ENCODE measurements at places on chromosomes 4 and X.

DNA sequence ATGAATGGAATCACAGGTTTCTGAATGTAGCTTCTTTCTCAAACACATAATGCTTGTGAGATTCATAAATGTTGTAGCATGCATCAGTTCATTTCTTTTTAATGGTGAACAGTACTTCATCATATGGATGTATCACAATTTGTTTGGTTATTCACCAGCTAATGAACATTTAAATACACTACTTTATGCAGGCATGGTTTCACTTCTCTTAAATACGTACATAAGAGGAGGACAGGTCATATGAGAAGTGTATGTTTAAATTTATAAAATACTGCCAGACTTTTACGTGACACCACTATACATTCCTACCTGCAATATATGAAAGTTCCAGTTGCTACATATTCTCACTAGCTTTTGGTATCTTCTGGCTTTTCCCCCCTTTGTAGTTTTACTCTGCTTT, 65.4 kb downstream of the ANKRD17 start:
- DNase-seq: no peak

DNA sequence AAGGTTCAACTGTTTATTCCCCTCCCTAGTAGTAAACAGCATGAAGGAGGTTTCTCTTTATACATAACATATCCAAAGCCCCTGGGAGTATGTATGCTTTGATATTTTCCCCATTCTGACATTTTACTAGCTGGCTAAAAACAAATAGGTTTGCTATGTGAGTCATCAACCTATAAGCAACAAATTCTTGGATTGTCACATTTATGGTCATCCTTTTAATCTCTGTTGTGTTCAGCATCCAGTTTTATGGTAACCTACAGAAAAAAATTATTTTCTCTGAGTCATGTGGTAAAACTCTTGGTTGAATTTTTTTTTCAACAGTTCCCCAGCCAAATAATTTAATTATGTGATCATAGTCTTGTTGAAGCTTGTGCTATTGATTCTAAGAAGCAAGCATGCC, 734.1 kb downstream of the ADGRL3 start:
- no peak for DNase-seq

- no peak for DNase-seq
Observed at GRCh38 chr4:151859641-151860040, 98.8 kb upstream of the GATB start.

DNA sequence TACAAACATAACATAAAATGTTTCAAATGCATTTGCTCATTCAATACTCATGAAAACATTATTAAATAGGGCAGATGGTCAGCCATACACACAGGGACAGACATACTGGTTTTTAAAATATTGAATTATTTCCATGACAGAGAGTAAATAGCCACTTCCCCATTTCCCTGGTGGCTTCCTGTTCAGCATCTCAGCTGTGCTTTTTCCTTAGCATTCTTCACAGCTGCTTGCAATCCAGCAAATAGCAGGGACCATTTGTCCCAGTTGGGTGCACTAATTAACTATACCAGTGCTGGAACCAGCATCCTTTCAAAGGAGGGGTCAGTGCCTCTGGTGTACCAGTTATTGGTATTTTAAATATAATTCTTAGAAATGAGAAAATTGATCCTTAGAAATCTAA, 964.7 kb downstream of the RAB28 start:
- DNase-seq: no peak

- no peak for DNase-seq
Observed at GRCh38 chr4:150136036-150136435, 57.8 kb downstream of the DCLK2 start.

- DNase-seq: no peak
Observed at GRCh38 chrX:54920610-54921426, at the start of gene TRO. TSS of gene TRO (plus strand) at chrX:54920824. CDS start at chrX:54922247, 1,423 bp downstream.

- DNase-seq: no peak
Observed at GRCh38 chrX:2708021-2708420, 16.9 kb downstream of the CD99 start.

GRCh38 chrX:10028283-10029104, 61.3 kb downstream of the CLDN34 start:
- no peak for DNase-seq

GRCh38 chr4:16694884-16695276, 203.6 kb downstream of the LDB2 start:
- DNase-seq: no peak

DNA sequence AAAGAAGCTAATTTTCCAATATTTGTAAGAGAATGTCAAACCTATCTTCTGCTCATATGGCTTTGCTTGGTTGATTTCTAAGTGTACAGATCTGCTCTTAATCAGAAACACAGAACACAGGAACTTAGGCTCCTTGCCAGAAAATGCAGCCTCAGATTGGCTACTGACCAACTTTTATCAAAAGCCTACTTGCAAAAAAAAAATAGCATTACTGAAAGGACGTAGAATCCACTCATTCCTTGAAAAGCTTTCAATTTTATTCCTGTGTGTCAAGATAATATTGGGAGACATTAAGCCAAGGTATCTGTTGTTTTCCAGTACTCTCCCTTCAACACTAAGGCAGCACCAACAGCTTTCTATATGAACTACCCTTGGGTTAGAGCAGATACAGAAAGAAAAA, 127.6 kb upstream of the INTU start:
- no peak for DNase-seq

GRCh38 chrX:23978491-23978890, 48.5 kb downstream of the KLHL15 start:
- no peak for DNase-seq

DNA sequence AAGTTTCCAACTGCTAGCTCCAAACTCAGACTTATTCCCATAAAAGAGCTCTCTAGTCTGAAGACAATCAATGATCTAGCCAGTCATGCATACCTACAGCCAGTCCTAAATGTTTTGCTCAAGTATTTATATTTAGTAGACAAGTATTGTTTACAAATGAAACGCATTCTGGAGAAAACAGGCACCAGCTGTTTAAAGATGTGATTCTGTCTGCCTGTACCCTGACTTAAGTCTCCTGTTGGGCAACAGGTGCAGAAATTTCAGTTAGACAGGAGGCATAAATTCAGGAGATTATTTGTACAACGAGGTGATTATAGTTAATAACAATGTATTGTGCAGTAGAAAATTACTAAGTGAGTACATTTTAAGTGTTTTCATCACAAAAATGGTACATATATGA, 28.9 kb downstream of the LNX1 start:
- no peak for DNase-seq

DNA sequence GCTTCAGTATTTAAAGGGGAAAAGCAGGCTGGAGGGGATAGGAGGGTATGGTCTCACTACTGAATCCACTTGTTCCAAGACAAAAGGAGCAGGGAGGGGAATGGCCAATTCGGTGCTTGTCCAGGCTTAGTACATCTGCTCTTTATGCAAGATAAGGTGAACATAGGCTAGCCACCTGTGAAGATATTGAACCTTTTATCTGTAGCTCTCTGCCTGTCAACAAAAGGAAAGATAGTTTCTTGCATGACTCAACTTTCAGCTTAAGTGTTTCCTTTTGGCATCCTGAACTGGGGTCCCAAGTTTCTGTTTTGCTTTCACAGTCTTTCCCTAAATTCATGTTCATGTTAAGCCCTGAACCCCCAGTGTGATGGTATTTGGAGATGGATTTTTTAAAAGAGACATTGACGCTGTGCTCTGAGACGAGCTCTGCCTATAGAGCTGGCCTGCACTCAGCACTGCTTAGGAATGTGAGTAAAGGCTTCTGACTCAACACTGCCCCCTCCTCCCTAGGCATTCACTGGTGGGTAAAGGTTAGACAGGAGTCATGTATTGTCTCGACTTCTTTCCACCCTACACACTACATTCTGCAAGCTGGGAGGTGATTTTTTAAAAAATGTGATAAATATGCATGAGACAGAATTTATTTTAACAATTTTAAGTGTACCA, 28.2 kb downstream of the FAM149A start:
- DNase-seq: no peak

GRCh38 chrX:72399816-72400215, 94.1 kb upstream of the CITED1 start:
- no peak for DNase-seq

GRCh38 chr4:123325241-123325681, 71.3 kb upstream of the SPRY1 start:
- no peak for DNase-seq

DNA sequence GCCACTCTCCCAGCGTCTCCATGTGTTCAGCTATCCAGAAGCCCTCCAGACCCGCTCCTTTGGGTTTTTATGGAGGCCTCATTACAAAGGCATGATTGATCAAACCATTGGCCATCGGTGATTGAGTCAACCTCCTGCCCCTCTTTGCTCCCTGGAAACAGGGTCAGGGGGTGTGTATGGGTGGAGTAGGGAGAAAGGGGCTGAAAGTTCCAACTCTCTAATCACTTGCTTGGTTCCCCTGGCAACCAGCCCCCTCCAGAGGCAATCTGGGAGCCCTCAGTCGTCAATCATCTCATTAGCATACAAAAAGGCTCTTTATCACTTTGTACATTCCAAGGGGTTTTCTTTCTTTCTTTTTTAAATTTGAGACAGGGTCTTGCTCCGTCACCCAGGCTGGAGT, 2.3 kb downstream of the TRIM2 start:
- DNase-seq: no peak

- DNase-seq: no peak
Observed at GRCh38 chr4:57905965-57906364, 795.8 kb upstream of the IGFBP7 start.

- no peak for DNase-seq
Observed at GRCh38 chrX:148615491-148615890, 115.1 kb downstream of the AFF2 start.

GRCh38 chr4:2384245-2384644, 34.2 kb downstream of the ZFYVE28 start:
- DNase-seq: no peak

DNA sequence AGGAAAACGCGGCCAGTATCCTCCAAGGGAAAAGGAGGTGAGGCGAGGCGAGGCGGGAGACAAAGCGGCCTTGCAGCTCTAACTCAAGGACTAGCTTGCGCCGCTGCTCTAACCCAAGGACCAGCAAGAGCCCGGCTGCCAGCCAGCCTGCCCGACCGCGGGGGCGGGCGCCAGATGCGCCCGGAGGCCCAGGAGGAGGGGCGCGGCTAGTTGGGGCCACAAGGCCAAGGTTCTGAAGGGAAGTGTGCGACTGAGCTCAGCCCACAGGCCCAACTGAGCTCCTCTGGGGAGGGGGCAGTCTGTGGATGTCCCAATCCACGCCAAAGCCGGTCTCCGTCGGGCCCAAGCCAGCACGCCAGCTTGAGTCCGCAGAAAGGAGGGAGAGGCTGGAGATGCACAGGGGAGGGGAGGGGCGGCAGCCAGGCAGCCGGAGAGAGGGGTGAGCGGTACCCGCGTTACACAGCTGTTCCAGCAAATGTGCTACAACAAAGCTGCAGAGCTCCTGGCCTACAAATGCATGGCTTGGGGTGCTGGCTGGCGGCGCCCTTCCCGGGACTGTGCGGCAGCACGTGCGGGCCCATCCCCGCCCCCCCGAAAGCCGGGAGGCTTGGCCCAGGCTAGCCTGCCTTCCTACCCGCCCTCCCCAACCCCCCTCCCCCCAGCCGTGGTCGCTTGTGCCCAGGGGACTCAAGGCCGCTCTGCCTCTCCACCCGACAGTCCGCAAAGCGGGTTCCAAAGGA, 637 bp downstream of the AMER1 start:
- DNase-seq: no peak
